ENCODE measurements at places on chromosomes 16 and 17.

GRCh38 chr16:80527297-80527696 lies 13.5 kb upstream of the DYNLRB2 start:
- DNase-seq, result peak; percentile 28

DNA sequence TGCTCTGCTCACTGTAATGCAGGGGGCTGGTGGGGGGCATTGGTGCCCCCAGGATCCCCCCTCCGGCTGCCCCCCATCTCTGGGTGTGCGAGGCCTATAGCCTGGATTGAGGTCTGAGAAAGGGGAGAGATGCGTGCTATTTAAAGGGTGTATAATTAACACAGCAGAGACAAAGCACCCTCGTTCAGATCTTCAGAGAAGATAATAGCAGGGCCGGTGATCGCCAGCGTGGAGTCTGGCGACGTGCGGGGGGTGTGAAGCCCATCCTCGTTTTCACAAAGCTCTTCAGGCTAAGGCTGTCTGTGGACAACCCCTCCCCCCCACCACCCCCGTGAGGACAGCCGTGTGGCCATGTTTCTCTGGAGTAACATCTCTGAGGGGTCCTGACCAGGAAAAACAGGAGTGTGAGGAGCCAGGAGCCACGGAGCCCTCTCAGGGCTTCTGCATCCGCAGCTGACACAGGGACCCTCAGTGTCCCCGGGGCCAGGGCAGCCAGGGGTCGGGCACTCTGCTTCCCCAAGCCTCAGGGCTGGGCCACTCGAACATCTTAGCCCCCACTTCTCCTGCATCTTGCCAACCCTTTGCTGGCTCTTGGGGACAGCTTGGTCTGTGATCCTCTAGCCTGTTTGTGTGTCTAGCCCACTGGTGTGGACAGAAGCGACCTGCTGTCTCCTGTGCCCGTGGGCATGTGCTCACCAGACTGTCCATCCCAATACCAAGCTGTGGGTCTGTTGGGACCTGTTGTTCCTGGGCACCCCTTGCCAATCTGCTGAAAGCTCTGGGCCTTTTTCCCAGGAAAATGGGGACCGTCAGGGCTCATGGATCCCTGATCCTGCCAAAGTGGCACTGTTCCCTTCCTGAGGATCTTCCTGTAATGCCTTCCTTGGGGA lies 58.9 kb downstream of the BAIAP2 start:
- DNase-seq, result no peak

GRCh38 chr17:8502126-8502525 lies 66.4 kb downstream of the NDEL1 start:
- DNase-seq, result no peak

DNA sequence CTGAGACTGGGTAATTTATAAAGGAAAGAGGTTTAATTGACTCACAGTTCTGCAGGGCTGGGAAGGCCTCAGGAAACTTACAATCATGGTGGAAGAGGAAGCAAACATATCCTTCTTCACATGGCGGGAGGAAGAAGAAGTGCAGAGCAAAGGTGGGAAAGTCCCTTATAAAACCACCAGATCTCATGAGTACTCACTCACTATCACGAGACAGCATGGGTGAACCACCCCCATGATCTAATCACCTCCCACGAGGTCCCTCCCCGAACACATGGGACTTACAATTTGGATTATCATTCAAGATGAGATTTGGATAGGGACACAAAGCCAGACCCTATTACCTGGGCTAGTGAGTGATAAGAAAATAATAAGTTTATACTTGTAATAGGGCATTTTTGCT lies 70.6 kb upstream of the HS3ST2 start:
- no peak for DNase-seq

DNA sequence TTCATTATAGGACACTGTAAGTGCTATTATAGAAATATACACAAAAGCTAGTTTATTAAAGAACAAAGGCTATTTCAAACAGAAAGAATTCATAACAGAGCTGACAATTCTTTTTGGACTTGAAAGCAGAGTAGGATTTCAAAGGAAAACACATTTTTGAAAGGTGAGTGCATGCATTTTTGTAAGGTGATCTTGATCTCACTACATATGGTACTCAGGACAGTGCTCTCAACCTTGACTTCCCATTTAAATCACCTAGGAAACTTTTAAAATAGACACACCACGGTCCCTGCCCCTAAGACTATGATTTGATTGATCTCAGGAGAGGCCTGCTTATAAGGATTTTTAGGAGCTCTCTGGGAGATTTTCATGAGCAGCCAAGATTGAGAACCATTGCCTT lies 1362.0 kb downstream of the CDH8 start:
- DNase-seq, result no peak

DNA sequence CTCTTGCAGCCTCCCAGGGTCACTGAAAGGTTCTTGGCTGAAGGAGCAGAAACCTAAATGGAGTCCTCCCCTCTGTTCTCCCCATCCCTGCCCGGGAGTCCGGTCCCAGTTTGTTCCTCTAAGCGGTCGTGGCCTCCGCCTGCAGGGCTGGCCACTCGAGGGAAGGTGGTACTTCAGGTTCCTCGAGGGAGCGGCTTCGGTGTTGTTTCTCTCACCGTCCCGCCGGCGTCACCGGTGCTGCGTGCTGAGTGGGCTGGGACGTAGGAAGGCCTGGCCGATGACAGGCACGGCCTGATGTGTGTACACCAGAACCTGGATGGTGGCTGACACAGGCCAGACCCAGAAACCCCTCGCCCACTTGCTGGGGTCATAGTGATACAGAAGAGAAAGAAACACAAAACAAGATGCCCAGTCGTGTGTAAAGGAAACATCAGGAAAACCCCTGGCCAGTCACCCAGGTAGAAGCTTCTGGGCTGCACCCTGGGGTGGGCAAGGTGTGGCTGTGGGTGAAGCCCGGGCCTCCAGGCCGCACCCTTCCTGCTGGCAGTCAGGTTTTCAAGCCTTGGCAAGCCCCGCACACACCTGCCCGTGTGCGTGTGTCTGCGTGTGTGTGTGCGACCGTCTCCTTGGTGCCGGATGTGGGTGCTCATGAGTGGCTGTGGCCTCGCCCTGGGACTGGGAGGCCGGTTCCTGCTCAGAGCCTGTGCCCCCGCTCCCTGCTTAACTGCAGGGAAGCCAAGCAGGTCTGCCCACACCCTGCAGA lies 52.0 kb downstream of the BAIAP2 start:
- DNase-seq, result peak; percentile 53

DNA sequence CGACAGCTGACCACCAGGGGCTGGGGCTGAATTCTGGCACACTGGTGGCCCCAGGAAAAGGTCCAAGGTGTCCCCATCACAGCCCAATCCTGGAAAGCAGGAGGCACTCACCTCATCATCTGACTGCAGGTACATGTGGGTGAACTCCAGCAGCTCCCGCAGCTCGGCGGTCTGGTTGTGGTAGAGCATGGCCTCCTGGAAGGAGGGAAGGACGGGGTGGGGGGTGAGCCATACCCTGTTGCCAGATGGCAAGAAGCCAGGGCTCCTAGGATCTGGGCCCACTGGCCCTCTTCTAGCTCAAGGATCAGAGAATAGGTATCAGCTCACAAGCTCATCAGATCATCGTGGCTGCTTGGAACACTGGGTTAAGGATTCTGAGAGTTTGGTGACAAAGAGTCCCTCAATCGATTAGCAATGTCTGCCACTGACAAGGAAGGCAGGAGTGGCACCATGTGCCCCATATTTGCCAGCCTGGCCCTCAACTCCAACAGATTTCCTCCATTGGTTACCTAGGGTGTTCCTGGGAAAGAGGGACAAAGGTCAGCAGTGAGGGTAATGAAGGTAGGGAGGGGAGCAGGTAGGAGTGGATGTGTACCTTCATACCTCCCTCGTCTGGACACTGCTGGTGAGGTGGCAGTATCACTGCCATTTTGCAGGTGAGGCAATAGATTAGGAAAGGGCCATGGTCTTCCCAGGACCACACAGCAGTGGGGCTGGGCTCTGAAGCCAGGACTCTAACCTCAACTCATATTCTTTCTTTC lies 4.9 kb downstream of the P3H4 start:
- no peak for DNase-seq

- DNase-seq, result no peak
Measured at GRCh38 chr16:75317101-75317522, 65.7 kb upstream of the BCAR1 start.

- no peak for DNase-seq
Measured at GRCh38 chr17:13989138-13989537, 80.2 kb upstream of the COX10 start.

DNA sequence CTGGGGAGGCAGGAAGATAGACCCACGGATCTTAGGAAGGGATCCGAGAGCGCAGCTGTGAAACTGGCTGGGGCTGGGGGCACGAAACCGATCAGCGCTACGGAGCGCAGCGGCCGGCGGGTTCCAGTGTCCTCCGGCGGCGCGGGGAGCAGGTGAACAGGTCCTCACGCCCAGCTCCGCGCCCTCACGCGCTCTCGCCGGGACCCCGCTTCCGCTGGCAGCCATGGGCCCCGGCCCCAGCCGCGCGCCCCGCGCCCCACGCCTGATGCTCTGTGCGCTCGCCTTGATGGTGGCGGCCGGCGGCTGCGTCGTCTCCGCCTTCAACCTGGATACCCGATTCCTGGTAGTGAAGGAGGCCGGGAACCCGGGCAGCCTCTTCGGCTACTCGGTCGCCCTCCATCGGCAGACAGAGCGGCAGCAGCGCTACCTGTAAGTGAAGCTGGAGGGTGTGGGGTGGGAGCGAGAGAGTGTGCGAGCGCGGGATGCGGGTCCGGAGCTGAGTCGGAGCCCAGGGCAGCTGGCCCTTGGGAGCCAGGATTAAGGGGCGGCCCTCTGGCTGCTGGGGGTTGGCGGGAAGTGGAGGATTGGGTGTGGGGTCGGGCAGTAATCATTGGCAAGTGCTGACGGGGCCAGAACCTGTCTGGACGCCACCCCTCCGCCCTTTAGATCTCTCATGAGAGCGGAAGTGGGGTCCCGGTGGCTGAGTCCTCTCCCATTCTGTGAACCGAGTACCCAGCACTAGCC lies 479 bp downstream of the ITGA3 start:
- peak; percentile 59 for DNase-seq

- no peak for DNase-seq
Measured at GRCh38 chr16:10751291-10751697, 7.7 kb downstream of the NUBP1 start.

GRCh38 chr17:14321476-14321949 lies 20.6 kb downstream of the HS3ST3B1 start:
- no peak for DNase-seq

DNA sequence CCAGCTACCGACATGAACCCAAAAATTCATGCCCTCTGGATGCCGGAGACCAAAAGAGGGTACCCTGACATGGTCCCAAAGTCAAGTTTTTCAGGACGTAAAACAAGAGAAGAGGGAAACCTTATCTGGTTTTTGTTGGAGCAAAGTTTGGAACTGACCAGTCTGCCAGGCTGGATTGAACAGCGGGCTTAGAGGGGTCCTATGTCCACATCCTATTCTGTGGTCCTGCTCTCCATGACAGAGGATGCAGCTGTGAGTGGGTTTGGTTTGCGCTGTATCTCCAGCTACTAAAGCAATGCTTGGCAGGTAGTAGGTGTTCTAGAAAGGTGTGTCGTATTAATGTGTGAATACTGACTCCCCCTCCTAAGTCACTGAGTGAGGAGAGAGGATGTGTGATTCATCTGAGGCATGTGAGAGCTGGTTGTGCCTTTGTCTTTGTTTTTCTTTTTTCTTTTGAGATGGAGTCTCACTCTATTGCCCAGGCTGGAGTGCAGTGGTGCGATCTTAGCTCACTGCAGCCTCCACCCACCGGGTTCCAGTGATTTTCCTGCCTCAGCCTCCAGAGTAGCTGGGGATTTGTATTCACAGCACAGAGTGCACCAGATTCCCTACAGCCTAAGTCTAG lies 31.0 kb downstream of the PMM2 start:
- DNase-seq, result no peak

GRCh38 chr17:27327871-27328270 lies 34.0 kb downstream of the WSB1 start:
- DNase-seq, result no peak

- no peak for DNase-seq
Measured at GRCh38 chr17:17525311-17525710, 29.1 kb upstream of the RASD1 start.

DNA sequence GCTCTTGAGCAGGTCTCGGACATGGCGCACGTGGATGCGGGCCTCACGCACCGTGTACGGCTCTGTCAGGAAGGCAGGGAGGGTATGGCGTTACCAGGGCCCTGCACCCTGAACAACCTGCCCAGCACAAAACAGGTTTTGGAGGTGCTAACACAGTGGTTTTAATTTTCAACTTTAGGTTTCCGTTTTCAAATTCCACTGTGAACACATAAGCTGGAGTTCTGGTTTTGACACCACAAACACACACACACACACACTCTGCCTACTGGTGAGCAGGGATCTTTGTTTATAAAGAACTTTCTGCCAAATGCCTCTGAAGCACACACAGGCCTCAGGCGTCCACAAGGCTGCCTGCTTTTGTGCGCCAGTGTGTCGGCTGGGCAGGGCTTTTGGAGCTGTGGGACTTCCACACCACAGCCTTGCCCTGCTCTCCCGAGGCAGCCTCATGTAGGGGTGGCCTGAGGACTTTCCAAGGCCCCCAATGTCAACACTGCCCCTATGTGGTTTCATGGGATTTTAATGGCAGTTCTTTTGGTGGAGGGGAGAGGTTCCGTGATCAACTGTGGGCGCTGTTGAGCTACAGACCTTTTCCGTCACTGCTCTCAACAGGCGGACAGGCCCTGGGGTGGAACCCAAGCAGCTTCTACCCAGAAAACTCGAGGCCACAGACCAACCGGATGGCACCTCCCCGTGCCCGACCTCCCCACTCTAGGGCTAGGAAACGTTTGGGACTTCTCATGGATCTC lies 9.4 kb downstream of the CLUH start:
- DNase-seq, result no peak

DNA sequence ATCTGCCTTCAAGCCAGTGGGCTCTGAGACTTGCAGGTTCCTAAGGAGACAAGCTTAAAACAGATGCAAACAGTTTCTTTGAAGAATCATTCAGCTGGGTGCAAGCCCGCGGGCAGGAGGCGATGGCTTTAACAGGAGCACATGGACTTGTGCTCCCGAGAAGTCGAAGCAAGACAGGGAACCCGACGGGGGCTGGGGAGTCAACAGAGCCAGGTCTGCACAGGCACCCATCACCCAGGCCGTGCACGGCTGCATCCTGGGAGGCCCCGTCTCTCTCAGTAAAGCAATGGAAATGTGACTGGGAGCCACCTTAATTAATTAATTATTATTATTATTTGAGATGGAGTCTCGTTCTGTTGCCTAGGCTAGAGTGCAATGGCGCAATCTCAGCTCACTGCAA lies 333 bp upstream of the PTX4 start:
- DNase-seq, result no peak
